Renal cortical epithelial cell (primary cell): ENCODE measurements at places on chromosomes 3 and 15. TPM values are rescaled to one million over a fixed set of nuclear protein-coding genes. Genes with fewer than 3 reads are reported as not detected.

DNA sequence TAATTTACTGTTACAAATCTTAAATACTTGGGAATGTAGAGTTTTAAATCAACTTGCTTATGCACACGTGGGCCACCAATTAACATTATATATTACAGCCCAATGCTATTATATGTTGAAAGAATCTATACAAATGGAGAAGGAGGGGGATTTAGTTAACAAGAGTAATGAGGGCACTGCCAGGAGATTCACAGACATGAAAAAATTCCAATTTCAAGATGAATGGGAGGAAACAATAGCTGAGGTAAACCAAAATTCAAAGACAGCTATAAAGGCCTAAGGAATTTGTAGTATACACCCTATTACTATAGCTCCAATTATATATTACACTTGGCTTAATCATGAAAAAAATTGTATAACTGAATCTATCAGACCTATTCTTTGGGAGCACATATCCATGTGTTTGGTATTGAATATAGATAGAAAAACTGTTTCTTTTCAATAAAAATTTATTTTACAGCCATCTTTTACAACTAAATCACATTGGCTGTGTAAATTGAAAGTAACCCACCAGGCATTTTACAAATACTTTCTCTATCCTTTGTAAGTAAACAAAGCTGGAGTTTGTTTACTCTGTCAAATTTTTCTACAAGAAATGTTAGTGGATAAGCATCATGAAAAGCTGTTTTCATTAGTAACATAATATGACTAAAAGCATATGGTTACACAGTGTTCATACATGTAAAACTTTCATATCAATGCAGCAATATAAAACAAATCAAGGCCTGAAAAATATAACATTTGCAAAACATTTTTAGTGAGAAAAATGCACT lies 1045.8 kb downstream of the ROBO1 start:
- no peak for DNase-seq

DNA sequence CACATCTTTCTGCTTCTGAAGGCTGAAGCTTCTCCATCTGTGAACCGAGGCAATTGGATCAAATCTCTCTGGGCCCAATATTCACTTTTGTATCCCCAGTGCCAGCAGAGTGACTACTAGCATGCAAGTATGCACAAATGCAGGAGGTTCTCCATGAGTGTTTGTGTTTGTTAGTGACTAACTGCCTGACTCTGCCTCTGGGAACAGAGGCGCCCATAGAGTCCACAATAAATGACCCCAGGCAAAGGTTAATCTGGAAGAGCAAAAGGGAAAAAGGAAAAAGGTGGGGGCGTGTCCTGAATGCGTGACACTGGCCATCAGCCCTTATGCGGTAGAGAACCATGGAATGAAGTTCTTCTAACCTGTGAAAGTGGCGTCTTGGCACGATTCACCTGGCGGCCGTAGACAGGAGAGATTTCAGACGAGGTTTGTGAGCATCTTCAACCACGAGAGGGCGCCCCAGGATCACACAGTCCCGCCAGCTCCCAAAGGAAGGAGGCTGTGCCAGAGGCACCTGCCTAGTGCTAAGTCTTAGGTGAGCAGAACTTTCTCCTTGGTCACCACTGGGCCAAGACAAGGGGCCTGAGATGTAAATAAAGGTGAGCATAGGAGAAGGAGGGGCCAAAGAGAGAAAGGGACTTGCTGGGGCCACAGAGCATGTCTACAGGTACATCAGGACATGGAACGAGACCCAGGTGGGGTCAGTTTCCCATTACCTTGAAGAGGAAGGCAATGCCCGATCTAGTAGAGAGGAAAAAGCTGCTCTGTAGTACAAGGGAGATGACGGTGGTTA lies 44.2 kb downstream of the RBPMS2 start:
- peak; percentile 62 for DNase-seq

GRCh38 chr3:16378920-16379319 lies 113.9 kb downstream of the OXNAD1 start:
- DNase-seq: no peak

- no peak for DNase-seq
Measured at GRCh38 chr3:133093366-133093765, 55.2 kb downstream of the TMEM108 start.

GRCh38 chr3:102200560-102200959 lies 234.3 kb upstream of the ZPLD1 start:
- DNase-seq: no peak

DNA sequence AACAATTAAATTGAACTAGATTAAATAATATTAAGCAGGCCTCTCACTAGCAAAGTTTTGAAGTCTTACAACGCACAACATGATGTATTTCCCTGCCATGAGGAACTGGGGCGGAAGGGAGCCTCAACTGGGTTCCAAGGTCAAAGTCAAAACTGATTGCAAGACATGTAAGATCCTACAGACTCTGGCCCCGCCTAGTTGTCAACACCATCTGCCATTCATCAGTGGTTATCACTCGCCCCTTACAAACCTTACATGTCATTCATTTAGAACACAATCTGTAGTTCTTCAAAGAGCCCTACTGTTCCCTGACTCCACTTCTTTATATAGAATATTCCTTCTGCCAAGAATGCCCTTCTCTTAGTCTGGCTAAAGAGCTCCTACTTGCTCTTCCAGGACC lies 10.0 kb downstream of the ATP13A3 start:
- no peak for DNase-seq

Gene MYLK
- 112 and 722 TPM in 2 replicates for total RNA-seq
